Right renal pelvis (tissue), 4 donors: ENCODE measurements at places on chromosomes 7 and 10. TPM values are rescaled to one million over a fixed set of nuclear protein-coding genes. Genes with fewer than 3 reads are reported as not detected.

NPTX2 gene
- 3.3 TPM for polyA plus RNA-seq

ATOH7 gene
- 0.99 TPM for polyA plus RNA-seq

UBE2H gene
- 130 TPM for polyA plus RNA-seq

DNA sequence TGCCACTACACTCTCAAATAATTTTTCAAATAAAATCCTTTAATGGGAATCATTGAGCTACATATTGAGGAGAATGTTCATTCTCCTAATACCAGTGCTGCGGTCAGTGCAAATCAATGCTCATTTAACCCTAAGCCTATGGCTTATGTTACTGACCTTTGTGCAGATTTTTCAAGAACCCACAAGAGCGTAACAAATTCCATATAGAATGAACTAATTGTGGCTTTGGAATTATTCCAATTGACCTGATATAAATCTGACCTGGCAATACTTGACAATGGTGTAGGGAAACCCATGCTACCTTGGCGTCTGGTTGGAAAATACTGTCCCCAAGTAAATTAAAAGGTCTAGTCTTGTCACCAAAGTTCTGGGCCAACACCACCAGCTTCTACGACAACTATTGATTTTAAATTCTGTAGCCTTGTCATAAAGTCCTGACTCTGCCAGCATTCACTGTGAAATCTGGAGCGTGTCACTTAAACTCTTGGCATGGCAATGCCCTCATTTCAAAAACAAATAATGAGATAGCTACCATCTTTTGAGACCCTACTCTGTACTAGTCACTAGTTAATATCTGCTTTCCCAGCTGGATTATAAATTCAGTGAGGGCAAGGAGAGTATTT is 320.9 kb downstream of the AHR start:
- no peak for DNase-seq

DNA sequence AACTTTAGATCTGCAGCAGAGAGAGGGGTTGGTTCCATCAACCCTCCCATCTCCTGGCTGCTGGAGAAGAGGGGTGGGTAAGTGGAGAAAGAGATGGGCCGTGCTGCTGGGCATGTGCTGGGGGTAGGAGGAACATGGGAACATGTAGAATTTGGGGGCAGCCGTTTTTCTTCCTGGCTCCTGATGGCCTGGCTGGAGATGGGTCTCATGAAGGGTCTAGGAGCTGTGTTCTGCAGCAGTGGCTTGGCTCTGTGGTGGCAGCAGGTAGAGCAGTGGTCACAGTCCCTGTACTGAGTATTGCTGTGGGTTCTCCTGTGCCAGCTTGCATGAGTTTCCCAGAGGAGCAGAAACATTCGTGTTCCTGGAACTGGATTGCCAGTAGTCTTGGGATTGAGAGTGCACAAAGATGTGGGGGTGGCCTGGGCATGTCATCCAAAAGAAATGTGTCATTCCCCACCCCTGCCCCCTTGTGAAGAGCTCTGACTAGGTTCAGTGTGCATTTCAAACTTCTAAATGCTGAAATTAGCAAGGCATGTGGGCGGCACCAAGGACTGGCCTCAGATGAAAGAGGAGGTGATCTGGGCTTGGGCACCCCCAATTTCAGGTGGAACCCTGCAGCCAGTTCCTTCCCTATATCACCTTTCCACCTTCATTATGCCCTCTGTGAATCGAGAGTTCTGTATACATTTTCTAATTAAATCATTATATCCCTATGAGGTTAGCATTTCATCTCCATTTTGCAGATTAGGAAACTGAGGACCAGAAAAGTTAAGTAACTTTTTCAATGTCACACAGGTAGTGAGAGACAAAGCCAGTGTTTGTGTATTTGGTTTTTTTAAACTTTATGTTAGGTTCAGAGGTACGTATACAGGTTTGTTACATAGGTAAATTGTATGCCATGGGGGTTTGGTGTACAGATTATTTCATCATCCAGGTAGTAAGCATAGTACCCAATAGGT is 2.1 kb downstream of the CHST3 start:
- no peak for DNase-seq

DNA sequence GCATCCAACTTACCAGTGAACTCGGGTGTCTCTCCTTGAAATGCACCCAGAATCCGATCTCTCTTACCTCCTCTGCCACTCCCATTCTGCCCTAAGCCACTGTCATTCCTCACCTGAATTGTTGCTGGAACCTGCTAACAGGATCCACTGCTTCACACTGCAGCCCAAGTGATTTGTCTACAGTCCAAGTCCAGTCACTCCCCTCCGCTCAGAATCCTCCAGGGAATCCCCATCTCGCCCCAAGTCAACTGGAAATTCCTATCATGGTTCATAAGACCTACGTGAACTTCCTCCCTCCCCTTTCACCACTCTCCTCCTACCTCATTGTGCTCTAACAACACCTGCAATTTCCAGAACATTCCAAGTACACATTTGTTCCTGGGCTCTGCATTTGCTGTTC is 91.3 kb downstream of the SCRN1 start:
- DNase-seq = no peak

DNA sequence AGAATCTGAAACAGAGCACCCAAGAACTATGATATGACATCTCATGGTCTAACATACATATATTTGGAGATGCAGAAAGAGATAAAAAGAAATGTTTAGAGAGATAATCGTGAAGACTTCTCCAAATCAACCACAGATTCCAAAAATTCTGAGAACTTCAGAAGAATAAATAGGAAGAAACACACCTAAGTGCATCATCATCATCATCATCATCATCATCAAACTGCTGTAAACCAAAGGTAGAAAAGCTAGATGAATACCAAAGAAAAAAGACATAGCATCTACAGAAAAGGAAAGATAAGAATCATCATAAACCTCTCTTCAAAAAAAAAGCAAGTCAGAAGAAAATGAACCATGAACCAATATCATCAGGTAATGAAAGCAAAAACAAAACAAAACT is 124.2 kb downstream of the PPP1R3A start:
- DNase-seq = no peak

DNA sequence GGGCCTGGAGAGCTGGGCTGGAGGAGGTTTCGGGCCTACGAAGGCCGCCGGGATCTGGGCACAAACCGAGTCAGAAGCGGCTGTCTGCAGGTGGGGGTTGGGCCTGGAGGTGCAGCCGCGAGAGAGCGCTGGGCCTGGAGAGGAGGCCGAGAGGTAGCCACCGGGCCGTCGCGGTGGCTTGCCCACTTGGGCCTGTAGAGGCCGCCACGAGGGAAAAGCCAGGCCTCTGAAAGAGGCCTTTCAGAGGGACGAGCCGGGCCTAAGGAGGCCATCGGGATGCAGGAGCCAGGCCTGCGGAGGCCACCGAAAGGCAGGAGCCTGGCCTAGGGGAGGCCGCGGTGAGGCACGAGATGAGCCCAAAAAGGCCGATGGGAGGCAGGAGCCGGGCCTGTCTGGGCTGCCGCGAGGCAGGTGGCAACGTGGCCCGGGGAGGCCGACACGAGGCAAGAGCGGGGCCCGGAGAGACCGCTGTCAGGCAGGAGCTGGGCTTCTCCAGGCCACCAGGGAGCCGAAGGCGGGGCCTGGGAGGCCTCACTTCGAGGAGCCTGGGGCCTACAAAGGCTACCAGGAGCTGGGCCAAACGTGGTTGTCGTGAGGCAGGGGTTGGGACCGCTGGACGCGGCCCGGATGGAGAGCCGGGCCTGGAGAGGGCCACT is 25.6 kb downstream of the MDH2 start:
- DNase-seq = no peak

DNA sequence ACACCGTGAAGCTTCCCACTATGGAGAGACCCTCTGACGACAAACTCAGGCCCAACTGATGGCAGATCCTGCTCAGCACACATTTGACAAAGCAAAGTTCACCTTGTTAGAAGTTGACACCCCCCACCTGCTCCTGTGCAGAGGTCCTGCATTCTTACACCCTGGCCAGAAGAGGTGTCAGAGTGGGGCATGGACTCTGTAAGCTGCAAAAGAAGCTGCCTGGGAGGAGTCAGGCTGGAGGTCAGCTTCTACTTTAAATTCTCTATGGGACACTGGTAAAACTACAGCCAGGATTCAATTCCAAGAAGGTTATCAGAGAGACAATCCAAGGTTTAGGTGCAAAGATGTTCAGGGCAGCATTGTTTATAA is 20.0 kb upstream of the TNS3 start:
- no peak for DNase-seq

GRCh38 chr7:33981671-33982424 is 76.5 kb downstream of the BMPER start:
- DNase-seq = no peak

GRCh38 chr7:123494193-123494796 is 40.1 kb downstream of the IQUB start:
- no peak for DNase-seq

DNA sequence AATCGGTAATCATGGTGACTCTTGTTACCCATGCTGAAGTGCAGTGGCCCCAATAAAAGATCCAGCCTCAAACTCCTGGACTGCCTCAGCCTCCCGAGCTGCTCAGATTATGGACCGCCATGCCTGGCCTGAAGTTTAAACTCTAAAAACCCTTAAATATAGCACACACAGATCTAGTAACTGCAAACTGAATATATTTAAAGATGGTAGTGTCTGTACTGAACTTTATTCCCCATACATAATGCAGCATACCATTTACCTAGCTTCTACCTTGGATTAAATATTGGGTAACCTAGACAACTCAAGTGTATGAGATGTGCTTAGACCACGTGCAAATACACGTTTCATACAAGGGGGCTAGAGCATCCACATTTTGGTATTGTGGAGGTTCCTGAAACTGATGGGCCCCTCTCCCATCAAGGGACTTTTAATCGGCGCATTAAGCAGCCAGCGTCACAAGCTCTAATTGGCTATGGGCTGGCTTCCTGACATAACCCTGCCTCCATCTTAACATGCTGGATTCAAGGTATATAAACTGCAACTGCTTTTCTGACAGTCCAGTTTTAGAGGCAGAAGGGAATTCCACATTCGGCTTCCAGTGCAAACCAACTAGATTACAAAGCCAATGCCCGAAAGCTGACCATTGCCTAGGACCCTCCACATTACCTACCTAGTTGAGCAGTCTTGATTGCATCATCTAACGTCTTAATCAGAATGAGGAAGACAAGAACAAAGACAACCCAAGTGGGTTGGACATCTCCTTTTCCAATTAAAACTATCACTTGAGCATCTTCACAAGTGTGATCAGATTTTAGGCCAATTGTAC is 13.0 kb downstream of the HNRNPA2B1 start:
- no peak for DNase-seq

GRCh38 chr7:81003326-81003725 is 84.5 kb upstream of the SEMA3C start:
- DNase-seq = no peak

DNA sequence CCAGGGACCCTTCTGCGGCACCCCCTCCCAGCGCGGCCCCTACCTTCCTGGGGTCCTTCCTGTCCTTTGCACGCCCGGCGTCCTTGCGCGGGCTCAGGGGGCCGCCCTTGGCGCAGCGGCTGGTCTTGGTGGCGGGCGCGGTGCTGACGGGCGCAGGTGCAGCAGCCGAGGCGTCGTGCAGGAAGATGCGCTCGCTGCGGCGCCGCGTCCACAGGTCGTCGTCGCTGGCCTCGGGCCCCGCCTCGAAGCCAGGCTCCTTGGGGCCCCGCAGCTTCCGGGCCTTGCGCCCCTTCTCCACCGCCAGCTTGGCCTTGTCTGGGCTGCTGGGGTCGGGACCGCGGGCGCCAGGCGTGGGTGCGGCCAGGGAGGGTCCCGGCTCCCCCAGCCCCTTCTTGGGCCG is 49.8 kb downstream of the SLC29A4 start:
- no peak for DNase-seq

- no peak for DNase-seq
Measured at GRCh38 chr7:44630792-44631457, 24.5 kb downstream of the OGDH start.
